Activated CD4-positive, alpha-beta T cell treated with anti-CD3 and anti-CD28 coated beads, Interleukin-10, Interleukin-2, amounts not matched to agents 100 ng/mL and 50 ng/mL, durations not matched to agents 16 hours and 8 hours (primary cell): ENCODE measurements at places on chromosomes 7 and 10.

GRCh38 chr7:32658034-32658433, 162.7 kb downstream of the AVL9 start:
- DNase-seq = peak; percentile 5

DNA sequence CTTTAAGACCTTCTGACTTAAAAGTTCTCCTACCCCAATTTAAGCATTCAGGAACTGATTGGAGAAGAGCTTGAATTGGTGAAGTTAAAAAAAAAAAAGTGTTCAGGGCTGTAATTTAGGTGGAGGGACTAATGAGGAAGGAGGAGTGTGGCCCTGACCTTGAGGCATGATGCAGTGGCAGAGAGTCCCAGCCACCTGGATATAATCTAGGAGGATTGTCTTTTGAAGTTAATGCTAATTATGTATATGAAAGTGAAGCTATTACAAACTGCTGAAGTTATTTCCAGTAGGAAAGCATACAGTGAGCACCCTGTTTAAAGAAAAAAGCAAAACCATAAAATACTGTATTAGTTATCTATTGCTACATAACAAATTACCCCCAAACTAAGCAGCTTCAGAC, 31.5 kb downstream of the ADD3 start:
- DNase-seq = no peak

DNA sequence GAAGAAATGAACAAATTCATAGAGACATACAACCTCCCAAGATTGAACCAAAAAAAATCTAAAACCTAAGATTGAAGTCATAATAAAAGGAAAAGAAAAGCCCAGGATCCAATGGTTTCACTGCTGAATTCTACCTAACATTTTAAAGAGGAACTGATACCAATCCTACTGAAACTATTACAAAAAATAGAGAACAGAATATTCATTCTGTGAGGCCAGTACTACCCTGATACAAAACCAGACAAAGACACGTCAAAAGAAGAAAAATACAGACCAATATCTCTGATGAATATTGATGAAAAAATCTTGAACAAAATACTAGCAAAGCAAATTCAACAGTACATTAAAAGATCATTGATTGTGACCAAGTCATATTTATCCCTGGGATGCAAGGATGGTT, 128.5 kb upstream of the STEAP1 start:
- DNase-seq = no peak

- no peak for DNase-seq
These were observed 603.5 kb upstream of the NRP1 start for GRCh38 chr10:33938001-33938400.

DNA sequence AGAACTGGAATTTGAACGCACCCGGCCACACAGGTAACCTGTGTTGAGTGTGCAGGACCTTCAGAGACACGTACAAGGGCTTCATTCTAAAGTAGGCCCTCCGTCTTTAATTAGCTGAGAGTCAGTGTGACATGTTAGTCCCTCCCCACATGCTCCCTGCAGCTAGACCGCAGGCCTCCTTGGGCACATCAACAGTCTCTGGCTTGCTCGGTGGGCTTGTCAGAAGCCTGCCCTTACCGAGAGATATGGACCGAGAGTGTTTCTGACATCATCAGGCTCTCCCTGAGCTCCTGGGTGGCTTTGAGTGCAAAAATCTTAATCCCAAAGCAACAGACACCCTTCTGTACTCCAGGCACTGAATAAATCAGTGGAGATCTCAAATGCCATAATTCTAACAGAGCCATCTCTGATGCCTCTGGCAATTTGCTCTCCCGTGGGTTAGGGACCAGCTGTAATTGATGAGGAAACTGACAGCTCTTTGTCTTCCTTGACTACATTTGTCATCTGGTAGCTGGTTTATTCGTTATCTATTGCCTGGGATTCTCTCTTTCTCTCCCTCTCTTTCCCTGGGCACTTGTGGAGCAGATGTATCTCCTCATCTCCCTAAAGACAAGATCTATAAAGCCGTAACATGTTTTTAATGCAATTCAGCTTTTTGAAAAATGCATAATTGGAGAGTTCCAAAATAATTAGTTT, 850.6 kb downstream of the TYW1 start:
- DNase-seq = no peak
